Globus pallidus (tissue), 1 donor: ENCODE measurements at places on chromosomes 1 and 21.

- DNase-seq, result no peak
These were observed 1269.6 kb upstream of the ADGRL2 start for GRCh38 chr1:80531182-80531581.

- peak; percentile 27 for DNase-seq
These were observed 355.1 kb downstream of the NPHP4 start for GRCh38 chr1:5637171-5637570.

DNA sequence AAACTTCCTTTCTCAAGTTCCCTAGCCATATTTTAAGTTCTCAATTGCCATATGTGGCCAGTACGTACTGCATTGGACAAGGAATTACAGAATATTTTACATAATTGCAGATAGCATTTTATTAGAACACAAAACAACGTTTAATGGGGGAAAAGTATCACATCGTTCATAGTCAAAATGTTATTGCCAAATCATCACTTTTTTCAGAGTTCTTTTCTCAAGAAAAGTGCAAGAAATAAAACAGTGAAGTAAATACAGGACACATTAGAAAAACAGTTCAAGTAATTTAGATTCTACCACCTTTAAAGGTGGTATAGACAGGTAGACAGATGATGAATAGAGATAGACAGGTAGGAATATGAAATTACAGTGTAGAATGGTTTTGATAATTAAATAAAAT, 479.1 kb upstream of the NCAM2 start:
- no peak for DNase-seq

DNA sequence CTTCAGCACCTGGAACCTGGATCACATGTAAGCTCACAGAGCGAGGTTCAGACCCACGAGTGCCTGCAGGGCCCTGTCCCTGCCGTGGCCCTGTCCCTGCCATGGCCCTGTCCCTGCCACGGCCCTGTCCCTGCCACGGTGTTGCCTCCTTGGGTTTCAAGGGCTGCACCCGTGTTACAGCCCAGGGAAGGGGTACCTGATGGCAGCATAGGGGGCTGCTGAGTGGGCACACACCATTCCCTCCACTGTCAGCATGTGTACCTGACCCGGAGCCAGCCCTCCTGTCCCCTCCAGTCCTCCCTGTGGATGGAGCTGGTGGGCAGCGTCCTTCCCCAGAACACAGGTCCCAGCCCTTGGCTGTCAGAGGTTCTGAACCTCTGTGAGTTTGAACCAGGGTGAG, 15.3 kb downstream of the DFFB start:
- no peak for DNase-seq

GRCh38 chr1:45348020-45348419, 7.8 kb upstream of the MUTYH start:
- DNase-seq, result no peak

GRCh38 chr1:228297822-228298221, 90.0 kb downstream of the OBSCN start:
- DNase-seq, result no peak

GRCh38 chr1:186178426-186179043, 196.5 kb downstream of the TPR start:
- DNase-seq, result no peak

DNA sequence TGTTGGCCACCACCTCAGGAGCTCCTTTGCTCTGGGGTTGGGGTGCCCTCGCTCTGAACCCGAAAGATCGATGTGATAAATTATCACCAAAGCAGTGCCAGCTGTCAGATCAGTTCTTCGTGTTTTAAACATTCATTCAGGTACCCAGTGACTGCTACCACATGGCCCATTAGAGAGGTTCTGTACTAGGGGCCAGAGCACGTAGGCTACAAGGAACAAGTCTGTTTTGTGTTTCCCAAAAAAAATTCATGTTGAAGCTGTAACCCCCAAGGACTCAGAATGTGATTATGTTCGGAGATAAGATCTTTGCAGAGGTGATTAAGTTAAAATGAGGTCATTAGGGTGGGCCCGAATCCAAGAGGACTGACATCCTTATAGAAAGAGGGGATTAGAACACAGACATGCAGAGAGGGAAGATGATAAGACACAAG, 526.9 kb downstream of the NPHP4 start:
- no peak for DNase-seq

DNA sequence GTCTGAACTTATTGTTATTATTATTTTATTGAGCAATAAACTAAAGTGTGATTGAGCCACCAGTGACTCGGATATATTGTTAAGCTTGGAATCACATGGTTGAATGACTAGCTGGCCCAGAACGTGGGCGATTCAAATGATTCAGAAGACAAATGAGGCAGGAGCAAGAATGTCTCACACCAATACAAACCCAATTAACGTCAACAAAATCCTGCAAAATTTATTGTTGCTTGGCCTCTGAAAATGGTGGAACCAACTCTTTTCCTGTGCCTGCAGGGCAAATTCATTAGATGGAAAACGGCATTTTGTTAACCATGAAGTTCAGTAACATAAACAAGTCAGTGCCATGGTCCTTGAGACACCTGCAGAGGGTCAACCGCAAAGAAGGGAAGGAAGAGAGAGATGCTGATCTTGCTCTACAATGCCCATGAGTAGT, 482.0 kb downstream of the SETD4 start:
- DNase-seq, result no peak

DNA sequence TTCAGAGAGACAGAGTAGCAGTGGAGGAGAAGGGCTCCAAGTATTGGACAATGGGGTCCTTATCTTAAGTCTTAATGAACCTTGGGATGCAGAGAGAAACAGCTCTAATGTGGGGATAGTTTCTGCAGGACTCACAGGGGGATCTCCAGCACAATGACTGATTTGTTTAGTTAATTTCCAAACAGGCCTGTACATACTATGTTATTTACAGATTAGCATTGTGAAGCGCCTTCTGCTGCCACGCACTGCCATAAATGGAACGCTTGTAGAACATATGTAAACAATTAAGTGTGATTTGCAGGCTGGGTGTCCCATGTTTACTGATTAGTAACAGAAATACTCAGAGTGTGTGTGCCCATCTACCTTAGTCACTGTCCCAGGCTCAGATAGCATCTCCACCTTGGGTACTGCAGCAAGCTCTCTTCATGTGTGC, 56.1 kb downstream of the NTPCR start:
- DNase-seq, result no peak

- DNase-seq, result no peak
These were observed 92.8 kb downstream of the ZFYVE9 start for GRCh38 chr1:52234708-52235107.

DNA sequence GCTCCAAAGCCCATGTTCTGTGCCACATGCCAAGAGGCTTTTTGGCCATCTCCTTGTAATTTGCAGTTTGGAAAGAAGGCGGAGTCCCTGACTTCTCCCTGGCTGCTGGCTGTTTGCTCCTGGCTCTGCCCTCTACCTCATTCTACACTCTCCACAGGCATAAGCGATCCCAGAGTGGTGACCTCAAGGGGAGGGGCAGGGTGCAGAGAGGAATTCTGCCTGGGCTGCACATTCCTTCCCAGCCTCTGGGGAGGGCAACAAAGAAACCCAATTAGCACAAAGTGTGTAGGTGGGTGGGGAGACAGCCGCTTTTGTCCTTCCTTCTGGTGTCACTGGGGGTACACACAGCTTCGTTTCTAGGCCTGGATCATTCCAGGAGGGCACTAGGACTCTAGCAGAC, 95.3 kb downstream of the HIVEP3 start:
- DNase-seq, result no peak

GRCh38 chr1:200969726-200970561, 53.6 kb downstream of the KIF21B start:
- DNase-seq, result no peak

DNA sequence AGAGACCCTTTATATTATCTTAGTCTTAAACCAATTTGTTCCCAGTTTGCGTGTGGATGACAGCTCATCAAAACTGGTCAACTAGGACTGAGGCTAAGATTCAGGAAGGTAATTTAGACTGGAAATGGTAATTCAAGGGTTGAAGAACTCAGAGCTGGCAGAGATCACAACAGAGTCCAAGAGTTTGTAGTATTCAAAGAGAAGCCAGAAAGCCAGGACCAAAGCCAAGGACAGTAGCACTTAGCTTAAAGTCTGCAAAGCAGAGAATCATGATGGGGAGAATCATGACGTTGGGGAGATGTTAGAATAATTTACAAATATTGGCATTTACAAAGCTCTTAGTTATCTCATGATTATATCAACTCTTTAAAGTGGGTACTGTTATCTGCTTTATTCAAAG, 32.6 kb downstream of the RNF11 start:
- no peak for DNase-seq
